ENCODE measurements at places on chromosomes 5 and 9.

GRCh38 chr9:132035679-132036078, 44.0 kb downstream of the MED27 start:
- no peak for DNase-seq

- DNase-seq: peak; percentile 87
These were observed 124.0 kb upstream of the DAP start for GRCh38 chr5:10885026-10885425.

DNA sequence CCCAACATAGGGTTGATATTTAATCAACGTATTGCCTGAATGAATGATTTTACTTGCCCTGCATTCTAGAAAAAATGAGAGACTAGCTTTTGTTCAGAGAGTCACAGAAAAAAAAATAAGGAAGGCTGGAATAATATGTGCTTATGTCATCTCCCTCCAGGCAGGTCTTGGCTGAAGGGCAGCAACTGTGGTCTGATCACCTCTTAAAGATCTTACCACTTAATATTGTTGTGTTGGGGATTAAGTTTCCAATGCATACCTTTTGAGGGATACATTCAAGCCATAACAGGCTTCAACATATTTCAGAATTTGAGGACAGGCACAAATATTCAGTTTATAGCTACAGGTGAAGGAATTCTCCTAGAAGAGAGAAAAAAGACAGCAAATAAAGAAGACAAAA, 157.3 kb upstream of the S1PR3 start:
- no peak for DNase-seq

- no peak for DNase-seq
These were observed 91.1 kb upstream of the TLE4 start for GRCh38 chr9:79480639-79481038.

- no peak for DNase-seq
These were observed 66.0 kb downstream of the AMBP start for GRCh38 chr9:114012126-114012525.

- no peak for DNase-seq
These were observed 21.6 kb downstream of the NDST1 start for GRCh38 chr5:150529555-150529954.

DNA sequence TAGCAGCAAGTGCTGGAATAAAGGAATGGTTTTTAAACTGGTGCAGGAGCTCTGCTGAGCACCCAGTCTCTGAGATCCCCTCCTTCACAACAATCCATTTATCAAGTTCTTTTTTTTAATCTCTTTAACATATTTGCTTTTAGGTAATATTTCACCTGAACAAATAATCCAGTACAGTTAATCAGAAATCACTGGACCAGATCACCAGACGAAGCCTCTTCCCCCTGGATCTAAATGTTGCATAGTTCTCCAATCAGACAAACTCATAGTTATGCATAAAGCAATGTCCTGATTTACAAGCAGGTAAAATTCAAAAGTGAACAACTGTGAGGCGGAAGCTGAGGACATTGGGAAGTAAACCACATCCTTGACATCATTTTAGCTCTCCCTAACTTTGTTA, 657.7 kb upstream of the RORB start:
- no peak for DNase-seq

GRCh38 chr9:6270896-6271295, 55.3 kb downstream of the IL33 start:
- DNase-seq: no peak

- peak; percentile 22 for DNase-seq
These were observed 10.7 kb downstream of the SLC35A4 start for GRCh38 chr5:140575309-140575708.

- peak; percentile 37 for DNase-seq
These were observed 13.6 kb downstream of the CMBL start for GRCh38 chr5:10293907-10294662.

DNA sequence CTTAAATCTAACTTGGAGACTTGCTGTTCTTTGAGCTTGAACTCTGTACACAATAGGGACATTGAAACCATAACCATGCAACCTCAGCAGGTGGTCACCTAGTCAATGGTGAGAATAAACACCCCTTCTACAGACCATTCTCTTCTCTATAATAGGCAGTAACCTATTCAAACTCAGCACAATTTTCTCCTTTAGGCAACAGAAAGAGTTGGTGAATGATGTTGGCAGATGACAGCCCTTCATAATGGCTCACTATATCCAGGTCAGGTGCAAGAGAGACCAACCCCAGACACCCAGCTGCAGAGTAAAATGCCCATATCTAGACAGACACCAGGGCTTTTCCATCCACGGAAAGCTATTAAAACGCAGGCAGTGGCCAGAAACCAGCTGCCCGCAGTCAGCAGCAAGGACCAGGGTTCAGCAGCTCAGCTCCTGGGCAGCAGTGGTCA, 106.7 kb downstream of the SERINC5 start:
- no peak for DNase-seq
